ENCODE measurements at places on chromosomes 16 and 17. TPM values are rescaled to one million over a fixed set of nuclear protein-coding genes. Genes with fewer than 3 reads are reported as not detected.
A peak's percentile ranks its signal among the peaks of the same experiment; 100 is the strongest.

DNA sequence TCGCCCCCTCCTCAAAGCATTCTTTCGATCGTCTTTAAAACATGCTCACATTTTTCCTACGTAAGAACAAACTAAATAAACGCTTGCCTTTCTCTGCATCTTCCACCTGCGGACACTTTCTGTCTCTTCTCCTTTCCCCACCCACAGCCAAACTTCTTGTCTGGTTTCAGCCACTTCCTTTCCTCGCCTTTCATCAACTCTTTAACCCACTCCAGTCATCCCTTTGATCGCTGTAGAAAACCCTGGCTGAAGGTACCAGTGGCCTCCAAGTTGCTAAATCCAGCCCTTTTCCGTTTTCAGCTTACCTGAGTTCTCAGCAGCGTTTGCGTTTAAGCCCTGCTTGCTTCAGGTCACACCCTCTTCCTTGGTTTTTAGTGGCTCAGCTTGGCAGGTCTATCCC lies 483 bp downstream of the RPA1 start:
- H3K4me3 ChIP-seq = peak overlapping the region; percentile 86
- peak overlapping the region; percentile 85 for H3K27ac ChIP-seq
- H3K36me3 ChIP-seq = peaks cover 38% of the 10 kb centered on the region
- DNase-seq = peak; percentile 10
- H3K27me3 ChIP-seq = no peaks in the 10 kb centered on the region

GRCh38 chr17:4233668-4234258 lies 30.0 kb downstream of the ANKFY1 start:
- no peak for DNase-seq

DNA sequence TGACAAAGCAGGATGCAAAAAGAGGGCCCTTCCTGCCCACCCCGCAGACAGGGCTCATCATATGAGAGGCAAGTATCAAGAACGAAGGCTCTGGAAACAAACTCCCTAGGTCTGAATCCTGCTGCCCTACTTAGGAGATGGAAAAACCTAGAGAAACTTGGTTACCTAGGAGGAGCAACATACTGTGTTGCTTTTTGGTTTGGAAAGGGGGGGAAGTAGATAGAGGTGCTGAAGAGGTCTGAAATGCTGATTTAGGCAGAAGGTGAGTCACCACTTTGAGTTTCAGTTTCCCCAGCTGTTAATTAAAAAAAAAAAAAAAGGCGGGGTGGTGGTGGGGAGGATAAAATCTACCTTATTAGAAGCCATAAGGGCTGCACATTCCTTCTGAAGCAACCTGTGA lies 1.5 kb downstream of the N4BP1 start:
- peaks cover 18% of the 10 kb centered on the region for H3K4me1 ChIP-seq
- H3K36me3 ChIP-seq = peaks cover 13% of the 10 kb centered on the region
- no peaks in the 10 kb centered on the region for H3K27me3 ChIP-seq
- H3K4me3 ChIP-seq = no peak overlapping the region
- peak; percentile 58 for DNase-seq
- H3K27ac ChIP-seq = no peak overlapping the region

DNA sequence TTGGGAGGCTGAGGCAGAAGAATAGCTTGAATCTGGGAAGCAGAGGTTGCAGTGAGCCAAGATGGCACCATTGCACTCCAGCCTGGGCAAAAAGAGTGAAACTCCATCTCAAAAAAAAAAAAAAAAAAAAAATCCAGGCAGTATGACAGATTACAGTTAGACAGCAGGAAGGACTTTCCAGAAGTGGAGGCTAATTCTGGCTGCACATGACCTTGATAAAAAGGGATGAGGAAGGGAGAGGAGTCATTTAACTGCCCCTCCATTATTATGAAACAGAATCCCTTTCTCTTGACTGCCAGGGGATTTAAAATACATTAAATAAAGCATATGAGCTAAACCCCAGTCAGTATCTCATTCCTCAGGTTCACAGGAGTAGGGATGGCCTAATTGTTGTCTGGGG lies 1.8 kb upstream of the ARHGAP23 start:
- H3K27me3 ChIP-seq = no peaks in the 10 kb centered on the region
- H3K4me1 ChIP-seq = peaks cover 15% of the 10 kb centered on the region
- DNase-seq = no peak
- no peaks in the 10 kb centered on the region for H3K36me3 ChIP-seq
- H3K27ac ChIP-seq = no peak overlapping the region

Gene C17orf67
- total RNA-seq = 3.5 TPM

- H3K4me1 ChIP-seq = no peaks in the 10 kb centered on the region
- H3K27me3 ChIP-seq = no peaks in the 10 kb centered on the region
- no peak for DNase-seq
- H3K27ac ChIP-seq = peak overlapping the region; percentile 95
- H3K4me3 ChIP-seq = peak overlapping the region; percentile 86
Observed at GRCh38 chr16:1420111-1420539, 422 bp downstream of the UQCC4 start.

Gene PNMT
- not detected for total RNA-seq

DNA sequence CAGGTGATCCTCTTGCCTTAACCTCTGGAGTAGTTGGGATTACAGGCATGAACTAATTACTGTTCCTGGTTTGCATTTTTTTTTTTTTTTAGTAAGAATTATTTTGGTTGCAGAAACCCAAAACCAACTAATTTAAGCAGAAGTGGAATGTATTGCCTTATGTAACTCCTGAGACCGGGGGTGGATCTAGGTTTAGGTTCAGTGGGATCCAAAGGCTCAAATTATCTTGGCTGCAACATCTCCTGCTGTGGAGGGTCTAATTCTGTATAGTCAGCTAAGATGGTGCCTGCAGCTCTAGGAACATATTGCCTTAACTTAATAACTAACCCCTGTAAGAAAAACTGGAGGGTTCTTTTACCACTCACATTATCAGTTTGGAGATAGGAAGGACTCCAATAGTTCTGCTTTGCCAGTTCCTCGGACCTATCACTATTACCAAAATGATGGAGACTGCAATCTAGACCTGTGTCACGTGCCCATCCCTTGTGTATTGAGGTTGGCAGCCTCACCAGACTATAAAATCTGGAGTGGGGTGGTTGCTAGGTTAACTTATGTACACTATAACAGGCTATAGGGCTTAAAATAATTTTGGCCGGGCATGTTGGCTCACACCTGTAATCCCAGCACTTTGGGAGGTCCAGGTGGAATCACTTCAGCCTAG lies 8.5 kb downstream of the SNTB2 start:
- H3K36me3 ChIP-seq = peaks cover 6% of the 10 kb centered on the region
- no peak for DNase-seq
- H3K27me3 ChIP-seq = no peaks in the 10 kb centered on the region

Gene BCL6B
- total RNA-seq = not detected

- peak; percentile 38 for DNase-seq
- H3K27ac ChIP-seq = peak overlapping the region; percentile 95
- H3K36me3 ChIP-seq = peaks cover 42% of the 10 kb centered on the region
Observed at GRCh38 chr16:1613728-1614455, 1.7 kb downstream of the CRAMP1 start.

DNA sequence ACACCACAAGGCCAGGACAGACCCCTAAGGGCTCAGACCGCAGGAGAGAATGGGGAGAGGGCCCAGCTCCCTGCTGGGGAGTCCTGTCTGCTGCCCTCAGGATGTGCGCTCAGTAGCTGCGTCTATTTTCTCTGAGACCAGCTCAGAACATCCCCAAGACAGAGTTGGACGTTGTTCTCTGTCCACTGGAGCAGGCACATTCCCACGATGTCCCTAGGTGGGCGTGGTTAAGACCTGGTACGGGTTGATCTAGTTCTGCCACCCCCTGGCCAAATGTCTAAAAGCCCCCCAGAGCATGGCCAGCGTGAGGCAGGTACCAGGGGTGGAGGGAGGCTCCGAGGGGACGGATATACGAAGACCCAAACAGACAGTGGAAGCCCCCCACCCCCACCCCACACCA lies 842 bp upstream of the CALB2 start:
- H3K27me3 ChIP-seq = peaks cover 12% of the 10 kb centered on the region
- no peak overlapping the region for H3K4me3 ChIP-seq
- H3K36me3 ChIP-seq = no peaks in the 10 kb centered on the region
- H3K27ac ChIP-seq = no peak overlapping the region
- H3K4me1 ChIP-seq = peaks cover 12% of the 10 kb centered on the region

DNA sequence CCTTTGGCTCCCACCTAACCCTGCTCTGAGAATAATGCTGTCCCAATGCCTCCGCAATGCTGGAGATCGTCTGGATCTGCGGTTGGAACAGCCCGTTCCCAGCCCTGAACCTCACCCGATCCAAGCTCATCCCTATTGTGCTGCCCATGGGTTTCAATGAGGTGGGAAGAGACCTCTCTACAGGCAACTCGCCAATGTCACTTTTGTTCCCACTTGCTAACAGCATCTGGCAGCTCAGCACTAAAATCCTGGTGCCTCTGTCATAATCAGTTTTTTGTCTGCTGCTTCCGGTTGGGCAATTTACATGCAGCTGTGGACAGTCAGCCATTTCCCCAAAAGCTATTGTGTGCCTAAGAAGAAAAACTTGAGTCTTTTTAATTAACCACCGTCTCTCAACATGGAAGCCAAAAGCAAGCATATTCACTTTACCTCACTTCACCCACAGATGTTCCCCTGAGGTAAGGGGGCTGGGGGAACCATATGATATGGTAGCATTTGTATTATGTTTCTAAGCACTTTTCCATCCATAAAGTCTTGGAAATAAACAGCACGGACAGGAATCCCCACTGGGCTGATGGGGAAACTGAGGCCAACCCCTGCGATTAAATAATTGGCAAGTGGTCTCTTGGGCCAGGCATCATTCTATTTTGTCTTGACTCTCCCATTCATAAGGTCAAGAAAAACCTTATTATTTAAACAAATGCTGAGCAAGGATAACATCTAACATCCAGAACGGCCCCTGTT lies 159.2 kb upstream of the CDH5 start:
- DNase-seq = peak; percentile 13
- H3K27me3 ChIP-seq = no peaks in the 10 kb centered on the region
- H3K27ac ChIP-seq = no peak overlapping the region
- no peak overlapping the region for H3K4me3 ChIP-seq
- H3K4me1 ChIP-seq = no peaks in the 10 kb centered on the region

DNA sequence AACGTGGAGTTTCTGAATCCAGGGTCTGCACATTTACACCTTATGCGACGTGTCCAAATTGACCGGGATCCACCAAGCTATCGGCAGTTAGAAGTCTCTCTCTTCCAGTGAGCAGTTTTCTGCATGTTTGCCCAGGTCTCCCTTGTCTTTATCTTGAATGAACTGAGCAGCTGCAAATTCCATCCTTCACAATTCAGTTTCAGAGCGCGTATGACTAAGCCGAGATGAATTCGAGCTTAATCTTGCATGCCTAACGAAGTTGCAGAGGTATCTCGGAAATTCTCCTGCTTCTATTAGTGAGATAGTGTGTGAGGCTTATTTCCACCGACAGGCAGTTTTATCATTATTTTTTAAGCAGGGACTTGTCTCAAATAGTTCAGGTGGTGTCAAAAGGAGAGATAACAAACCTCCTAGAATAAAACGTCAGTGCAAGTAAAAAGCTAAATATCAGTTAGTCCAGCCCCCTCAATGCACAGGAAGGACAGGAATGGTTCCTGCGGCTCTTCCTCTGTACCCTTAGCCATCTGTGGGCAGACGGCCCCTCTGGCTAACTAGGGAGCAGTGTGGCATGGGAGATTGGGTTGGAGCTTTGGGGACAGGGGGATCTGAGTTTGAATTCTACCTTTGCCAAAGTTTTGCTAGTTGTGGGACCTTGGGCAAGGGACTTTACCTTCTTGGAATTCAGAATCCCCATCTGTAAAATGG lies 93.0 kb upstream of the GPR139 start:
- H3K27me3 ChIP-seq = peaks cover 13% of the 10 kb centered on the region
- no peaks in the 10 kb centered on the region for H3K36me3 ChIP-seq
- no peaks in the 10 kb centered on the region for H3K4me1 ChIP-seq
- no peak overlapping the region for H3K4me3 ChIP-seq
- DNase-seq = no peak

Gene UTS2R
- not detected for total RNA-seq

Gene EPOP
- 3.6 TPM for total RNA-seq
